Stimulated activated CD8-positive, alpha-beta memory T cell treated with anti-CD3 and anti-CD28 coated beads, Interleukin-2, amount 100 ng/mL, for 1 hour (primary cell): ENCODE measurements at places on chromosomes 7 and 10.

DNA sequence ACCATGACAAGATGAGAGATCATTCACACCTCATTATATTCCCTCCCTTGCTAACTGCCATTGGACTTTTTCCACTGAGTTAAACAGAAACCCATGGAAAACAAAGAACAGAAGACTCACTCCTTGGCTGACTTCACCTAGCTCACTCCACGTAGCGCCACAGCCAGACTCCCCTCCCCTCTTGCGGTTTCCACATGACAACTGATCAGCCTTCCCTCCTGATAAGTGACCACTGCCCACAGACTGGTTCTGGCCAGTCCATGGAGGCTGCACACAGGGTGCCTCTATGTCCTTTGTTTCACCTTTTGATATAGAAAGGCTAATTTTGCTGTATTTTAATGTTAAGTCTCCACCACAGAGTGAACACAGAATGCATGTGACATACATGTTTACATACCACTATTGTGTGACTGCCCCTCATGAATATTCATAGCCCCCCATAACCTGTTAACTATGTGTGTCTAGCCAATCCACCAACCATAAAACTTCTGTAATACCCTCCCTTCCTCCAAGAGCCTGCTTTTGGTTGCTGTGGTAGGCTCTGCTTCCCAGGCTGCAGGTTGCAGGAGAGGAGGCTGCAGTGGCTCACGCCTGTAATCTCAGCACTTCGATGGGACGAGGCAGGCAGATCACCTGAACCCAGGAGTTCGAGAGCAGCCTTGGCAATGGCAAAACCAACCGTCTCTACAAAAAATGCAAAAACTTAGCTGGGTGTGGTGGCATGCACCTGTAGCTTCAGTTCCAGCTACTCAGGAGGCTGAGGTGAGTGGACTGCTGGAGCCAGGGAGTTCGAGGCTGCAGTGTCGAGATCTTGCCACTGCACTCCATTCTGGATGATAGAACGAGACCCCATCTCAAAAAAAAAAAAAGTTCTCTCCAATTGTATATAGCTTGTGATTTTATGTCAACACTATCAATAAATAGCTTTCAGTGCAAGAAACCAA lies 10.0 kb upstream of the IFIT5 start:
- no peak for DNase-seq

- no peak for DNase-seq
Measured at GRCh38 chr7:43612599-43613589, 30.0 kb downstream of the STK17A start.

DNA sequence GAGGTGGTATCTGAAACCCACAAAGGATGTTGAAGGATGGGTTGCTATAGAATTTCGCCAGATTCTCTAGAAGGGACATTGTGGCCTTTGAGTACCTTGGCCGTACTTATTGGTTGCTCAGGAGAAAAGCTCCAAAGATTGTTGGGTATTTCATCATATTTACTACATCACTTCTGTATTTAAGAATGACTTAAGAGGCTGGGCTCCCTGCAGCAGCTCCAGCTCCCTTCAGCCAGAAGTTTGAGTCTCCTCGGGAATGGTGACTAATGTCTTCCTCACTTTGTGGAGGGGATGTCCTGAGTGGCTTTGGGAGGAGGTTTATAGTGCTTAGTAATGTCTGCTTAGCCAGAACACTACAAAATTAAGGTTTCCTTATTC lies 18.1 kb downstream of the MINDY4 start:
- no peak for DNase-seq

DNA sequence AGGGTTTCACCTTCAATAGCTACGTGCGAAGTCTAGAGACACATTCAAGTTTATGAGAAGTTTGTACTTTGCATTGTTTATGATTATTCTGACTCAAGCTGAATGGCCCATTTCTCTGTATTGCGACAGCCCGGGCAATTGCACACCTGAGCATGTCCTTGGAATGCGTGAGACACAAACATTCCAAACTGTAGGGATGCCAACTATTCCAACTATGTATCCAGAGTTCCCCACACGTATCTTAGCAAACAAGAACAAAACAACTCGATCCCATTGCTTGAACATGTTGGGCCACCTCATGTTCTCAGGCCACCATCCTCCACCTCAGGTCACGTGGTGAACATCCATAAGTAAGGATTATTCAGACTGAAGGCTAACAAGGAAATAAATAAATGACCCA lies 51.4 kb upstream of the EGFR start:
- DNase-seq, result no peak

GRCh38 chr10:127527891-127528290 lies 21.2 kb upstream of the NPS start:
- no peak for DNase-seq

GRCh38 chr7:21944616-21945453 lies 864 bp downstream of the CDCA7L start:
- DNase-seq, result no peak

DNA sequence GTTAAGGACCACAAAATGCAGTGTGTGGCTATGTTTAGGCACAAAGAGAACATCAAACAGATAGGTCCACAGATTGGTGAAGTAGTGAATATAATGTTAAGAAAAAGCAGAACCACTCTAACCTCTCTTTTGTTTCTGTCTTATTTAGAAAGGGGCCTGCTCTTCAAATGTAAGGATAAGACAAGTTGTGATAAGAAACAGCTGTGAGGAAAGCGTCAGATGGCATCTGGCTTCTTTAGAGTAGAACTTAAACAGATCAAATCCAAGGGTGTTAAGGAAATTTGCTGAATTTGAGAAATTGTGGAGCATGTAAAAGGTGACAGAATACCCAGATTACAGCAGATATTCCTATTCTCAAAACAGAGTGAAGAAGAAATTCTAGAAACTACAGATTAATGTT lies 151.0 kb upstream of the LRGUK start:
- no peak for DNase-seq

GRCh38 chr10:851901-852300 lies 79.6 kb downstream of the LARP4B start:
- DNase-seq, result no peak

- no peak for DNase-seq
Measured at GRCh38 chr7:121151774-121152221, 163.3 kb downstream of the CPED1 start.

- no peak for DNase-seq
Measured at GRCh38 chr7:44131173-44132029, 8.1 kb upstream of the POLD2 start.

DNA sequence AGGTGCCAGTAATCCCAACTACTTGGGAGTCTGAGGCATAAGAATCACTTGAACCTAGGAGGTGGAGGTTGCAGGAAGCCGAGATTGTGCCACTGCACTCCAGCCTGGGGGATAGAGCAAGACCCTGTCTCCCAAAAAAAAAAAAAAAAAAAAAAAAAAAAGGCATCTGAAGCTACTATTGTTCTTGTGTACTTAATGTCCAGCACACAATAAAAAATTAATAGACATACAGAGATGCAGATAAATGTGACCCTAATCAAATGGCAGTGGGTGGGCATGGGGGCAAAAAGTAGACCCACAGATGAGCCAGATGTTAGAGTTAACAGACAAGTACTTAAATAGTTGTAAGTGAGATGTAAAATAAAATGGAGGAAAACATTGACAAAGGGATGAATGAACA lies 7.7 kb upstream of the KCNK18 start:
- no peak for DNase-seq

- DNase-seq, result no peak
Measured at GRCh38 chr10:2949948-2950354, 117.4 kb upstream of the PFKP start.

GRCh38 chr7:107501593-107501992 lies 31.7 kb downstream of the GPR22 start:
- no peak for DNase-seq

DNA sequence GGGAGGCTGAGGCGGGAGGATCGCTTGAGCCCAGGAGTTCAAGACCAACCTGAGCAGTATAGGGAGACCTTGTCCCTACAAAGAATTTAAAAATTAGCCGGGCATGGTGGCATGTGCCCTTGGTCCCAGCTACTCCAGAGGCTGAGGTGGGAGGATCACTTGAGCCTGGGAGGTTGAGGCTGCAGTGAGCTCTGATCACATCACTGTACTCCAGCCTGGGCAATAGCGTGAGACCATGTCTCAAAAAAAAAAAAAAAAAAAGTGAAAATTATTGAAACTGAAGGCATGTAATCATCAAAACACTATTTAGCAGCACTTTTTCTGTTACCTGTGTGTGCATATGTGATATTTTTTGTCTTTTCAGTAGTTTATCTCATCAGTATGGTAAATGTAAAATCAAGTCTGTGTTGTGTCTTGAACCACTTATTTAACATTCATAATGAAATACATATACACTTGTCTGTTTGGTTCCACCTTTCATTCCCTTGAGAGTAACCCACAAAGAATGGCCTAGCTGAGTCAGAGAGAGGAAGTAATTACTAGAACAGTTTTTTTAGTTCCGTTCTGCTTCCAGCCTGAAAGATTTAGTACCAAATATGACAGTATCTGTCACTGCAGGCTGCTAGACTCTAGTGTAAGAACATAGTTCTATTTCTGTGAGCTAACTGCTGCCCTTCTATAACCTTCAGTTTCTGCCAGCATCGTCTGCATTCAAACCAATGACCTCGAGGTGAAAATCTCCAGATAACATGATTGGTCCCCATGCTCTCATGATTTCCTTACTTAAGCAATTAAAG lies 68.6 kb downstream of the MMRN2 start:
- DNase-seq, result no peak

- no peak for DNase-seq
Measured at GRCh38 chr7:53473371-53473770, 437.9 kb downstream of the POM121L12 start.

- DNase-seq, result no peak
Measured at GRCh38 chr10:11863353-11864109, 40.4 kb downstream of the PROSER2 start.

- DNase-seq, result no peak
Measured at GRCh38 chr7:95798401-95798930, 26.1 kb downstream of the DYNC1I1 start.

- no peak for DNase-seq
Measured at GRCh38 chr7:133887459-133887858, 239.7 kb upstream of the LRGUK start.

- DNase-seq, result no peak
Measured at GRCh38 chr10:8063935-8064334, 9.4 kb downstream of the GATA3 start.

DNA sequence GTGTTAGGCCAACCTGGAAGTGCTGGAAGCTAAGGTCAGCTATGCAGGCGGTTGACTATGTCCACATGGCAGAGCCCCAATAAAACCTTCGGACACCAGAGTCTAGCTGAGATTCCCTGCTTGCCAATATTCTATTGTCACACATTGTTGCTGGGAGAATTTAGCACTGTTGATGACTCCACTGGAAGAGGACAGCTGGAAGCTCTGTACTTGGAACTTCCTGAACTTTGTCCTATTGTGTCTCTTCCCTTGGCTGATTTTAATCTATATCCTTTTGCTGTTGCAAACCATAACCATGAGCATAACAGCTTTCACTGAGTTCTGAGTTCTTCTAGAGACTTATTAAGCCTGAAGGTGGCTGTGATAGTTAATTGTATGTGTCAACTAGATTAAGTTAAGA lies 12.0 kb downstream of the XRCC2 start:
- no peak for DNase-seq

DNA sequence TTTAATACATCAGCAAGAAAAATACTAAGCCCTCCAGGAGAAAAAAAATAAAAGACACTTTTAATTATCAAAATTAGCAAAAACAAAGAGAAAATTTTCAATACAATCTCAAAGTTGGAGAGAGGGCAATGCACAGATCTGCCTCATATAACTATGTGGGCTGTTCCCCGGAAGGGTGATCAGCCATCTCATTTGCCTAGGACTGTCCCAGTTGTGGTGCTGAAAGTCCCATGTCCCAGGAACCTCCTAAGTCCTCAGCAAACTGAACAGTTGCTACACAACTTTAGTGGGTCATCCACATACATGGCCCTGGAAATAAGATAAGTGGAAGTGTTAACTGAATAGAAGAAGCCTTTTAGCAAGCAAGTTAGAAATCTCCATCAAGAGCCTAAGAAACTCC lies 14.4 kb downstream of the CFAP70 start:
- DNase-seq, result no peak

- no peak for DNase-seq
Measured at GRCh38 chr7:19275000-19275399, 129.8 kb upstream of the FERD3L start.

- no peak for DNase-seq
Measured at GRCh38 chr10:31095677-31096560, 64.3 kb upstream of the ZNF438 start.

GRCh38 chr7:940599-941408 lies 13.7 kb downstream of the ADAP1 start:
- no peak for DNase-seq

DNA sequence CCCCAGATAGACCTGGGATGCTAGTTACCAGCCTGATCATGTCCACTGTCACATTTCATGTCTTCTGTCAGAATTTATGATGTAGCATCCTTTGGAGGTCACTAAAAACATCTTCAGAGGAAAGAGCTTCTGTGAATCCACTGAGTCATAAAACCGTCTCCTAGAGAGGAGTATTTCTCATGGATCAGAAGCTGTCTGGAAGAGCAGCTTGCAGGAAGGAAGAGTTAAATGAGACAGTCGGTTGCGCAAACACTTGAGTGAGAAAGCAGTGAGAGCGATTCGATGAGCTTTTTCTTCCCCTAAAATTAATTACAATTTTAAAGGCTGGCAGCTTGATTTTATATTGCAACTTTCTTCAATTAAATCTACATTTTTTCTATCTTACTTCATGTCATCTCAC lies 47.2 kb upstream of the WDR11 start:
- DNase-seq, result no peak

GRCh38 chr10:6161921-6162320 lies 40.8 kb upstream of the PFKFB3 start:
- DNase-seq, result no peak

DNA sequence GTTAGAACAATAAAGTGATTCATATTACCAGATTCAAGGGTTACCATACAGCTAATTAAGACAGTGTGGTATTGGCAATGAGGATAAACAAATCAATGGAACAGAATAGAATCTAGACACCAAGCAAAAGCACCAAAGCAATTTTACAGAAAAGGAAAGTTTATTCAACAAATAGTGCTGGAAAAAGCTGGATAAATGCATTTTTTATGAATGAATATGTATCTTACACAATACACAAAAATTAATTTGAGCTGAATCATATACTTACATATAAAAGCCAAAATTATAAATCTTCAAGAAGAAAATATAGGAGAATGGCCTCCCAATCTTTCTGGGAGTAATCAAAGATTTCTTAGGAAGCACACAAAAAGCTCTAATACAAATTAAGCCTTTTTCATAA lies 220.4 kb upstream of the PTN start:
- DNase-seq, result no peak

GRCh38 chr7:44395067-44395466 lies 69.7 kb upstream of the CAMK2B start:
- DNase-seq, result no peak

DNA sequence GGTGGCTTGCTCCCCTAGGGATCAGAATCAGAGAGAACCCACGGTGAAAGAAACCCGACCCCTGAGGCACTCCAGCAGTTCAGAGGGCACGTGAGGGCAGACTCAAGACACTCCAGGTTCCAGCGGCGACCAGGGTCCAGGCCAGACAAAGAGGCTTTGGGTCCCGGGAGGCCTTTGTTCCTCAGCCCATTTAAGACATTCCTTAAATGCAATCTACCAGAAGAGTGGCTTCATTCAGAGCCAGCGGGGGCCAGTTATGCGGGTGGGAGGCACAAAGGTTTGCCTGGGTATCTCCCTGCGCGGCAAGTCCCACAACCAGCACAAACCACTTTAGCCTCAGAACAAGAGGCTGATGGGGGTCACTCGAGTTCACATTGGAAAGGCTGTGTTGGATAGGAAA lies 53.6 kb downstream of the AFAP1L2 start:
- DNase-seq, result no peak
